ENCODE measurements at places on chromosomes 2 and 18.
A peak's percentile ranks its signal among the peaks of the same experiment; 100 is the strongest.

DNA sequence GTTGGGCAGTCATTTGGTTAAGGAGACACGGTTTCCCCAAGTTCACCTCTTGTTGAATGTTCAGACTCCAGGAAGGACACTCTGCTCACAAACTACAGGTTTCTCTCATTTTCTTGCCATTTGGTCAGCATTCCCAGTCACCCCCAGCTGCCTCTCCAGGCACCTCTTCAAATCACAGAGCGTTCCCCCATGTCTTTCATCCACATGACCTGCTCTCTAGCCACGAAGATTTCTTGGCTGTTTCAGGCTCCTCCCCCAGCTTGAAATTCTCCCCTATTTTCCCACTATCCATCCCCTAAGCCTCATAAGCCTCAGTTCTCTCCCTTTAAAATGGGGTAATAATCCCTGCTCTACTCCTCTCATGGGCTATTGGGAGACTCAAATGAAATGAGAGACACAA lies 89.1 kb upstream of the RTN4 start:
- no peak for DNase-seq

DNA sequence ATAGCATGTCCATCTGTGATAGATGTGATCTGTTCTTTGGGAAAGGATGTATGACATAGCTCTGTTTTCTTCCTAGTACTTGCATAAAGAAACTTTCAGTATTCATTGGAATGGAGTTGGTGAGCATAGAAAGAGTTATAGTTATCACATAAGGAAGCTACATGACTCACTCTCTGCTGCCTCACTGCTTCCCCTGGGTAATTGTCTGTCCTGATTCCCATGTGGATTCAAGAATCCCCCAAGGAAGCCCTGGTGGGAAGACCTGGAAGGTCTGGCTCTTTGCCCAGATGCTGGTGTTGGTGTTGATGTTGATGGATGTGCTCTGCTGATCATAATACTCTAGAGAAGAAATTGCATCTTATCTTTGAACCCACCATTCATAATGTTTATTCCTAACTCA lies 60.6 kb downstream of the PTPN4 start:
- DNase-seq: no peak

DNA sequence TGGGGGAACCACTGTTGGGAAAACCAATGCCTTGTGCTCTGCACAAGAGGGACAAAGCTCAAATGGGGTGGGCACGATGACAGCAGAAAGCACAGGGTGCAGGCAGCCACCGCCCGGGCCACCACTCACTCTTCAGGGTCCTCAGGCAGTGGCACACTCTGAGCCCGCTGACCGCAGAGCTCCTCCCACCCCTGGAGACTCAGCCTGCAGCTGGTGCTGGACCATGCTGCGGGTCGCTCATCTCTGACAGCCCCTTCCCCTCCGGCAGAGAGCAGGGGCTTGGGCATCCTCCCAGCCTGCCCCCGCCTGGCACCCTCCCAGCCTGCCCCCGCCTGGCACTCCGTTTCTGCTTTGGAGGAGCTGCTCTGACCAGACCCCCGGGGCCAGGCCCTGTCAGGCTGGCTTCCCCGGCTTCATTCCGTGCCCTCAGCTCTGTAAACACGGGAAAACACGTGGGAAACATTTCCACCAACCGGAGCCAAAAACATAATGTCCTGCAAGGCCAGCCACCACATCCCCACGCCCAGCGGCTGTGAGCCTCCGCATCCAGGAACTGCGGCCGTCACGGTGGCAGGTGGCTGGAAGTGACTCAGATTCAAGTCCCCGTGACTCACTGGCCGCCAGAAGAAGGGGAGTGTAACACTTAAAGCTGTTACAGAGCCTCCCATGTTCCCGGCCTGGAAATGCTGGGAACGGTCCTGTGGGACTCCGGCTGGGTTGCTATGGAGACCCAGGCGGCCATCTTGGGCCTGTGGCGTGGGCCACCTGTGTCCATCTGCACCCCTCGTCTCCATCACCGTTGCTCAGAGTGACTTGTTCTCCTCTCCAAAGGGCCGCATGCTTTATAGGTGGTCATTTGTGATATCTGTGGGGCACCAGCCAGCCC lies 6.8 kb upstream of the SNED1 start:
- DNase-seq: peak; percentile 40

- DNase-seq: no peak
Measured at GRCh38 chr2:203059567-203060240, 45.0 kb downstream of the NBEAL1 start.

- DNase-seq: no peak
Measured at GRCh38 chr2:24022975-24023575, 13.2 kb downstream of the MFSD2B start.

- DNase-seq: no peak
Measured at GRCh38 chr2:25797620-25798488, 80.4 kb downstream of the ASXL2 start.

DNA sequence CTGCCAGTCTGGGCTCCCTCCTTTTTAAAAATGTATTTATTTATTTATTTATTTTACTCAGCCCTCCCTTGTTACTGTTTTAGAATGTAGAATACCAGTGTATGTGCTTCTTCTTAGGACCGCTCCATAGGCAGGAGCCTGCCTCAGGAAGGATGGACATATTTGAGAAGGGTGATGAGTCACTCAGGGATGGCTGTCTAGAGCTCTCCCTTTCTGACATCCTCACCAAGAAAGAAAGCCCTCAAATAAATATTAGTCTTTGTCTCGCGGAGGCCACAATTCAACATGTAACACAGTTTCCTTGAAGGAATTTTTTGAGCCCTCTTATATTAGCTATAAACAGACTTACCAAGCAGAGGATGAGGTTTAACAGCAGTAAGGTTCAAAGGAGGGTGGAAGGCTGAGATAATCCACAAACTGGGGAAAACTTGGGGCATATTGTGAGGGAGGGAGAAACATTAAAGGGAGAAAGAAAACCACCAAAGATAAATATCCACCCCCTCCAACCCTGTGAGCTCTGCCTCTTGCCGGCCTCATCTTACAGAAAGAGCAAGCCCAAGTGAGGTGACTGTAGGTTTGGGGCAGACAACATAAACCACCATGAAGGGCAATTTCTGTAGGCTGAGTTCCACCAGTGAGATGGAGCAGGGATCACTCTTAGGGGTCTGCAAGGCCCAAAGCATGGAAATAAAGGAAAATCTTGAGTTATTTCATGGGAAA lies 163.4 kb downstream of the LRRTM1 start:
- no peak for DNase-seq

DNA sequence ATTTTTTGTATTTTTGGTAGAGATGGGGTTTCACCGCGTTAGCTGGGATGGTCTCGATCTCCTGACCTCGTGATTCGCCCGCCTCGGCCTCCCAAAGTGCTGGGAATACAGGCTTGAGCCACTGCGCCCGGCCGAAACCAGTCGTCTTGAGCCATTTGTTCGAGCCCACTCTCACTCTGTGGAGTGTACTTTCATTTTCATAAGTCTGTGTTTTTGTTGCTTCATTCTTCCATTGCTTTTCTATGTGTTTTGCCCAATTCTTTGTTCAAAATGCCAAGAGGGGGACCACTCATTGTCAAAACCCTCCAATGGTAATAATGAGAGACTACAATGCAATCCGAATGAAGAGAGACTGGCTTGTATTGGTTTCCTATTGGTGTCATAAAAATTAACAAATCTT lies 1545.5 kb upstream of the DDX18 start:
- DNase-seq: no peak

DNA sequence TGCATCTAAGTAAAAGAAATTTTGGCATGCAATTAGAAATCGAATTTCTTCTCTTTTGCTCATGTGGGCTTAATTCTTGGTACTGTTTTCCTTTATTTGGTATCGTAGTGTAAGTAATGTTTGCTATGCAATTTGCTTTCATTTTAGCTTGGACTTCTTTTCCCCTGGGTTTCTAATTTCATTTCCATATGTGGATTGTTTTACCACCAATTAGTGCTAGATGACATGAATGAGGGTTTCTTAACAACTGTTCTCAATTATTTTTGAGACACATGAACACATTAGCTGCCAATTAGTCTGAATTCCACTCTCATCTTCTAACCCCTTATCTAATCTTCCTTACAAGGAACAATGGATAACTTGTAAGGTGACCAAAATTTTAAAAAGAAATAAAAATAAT lies 1047.2 kb upstream of the PIK3C3 start:
- DNase-seq: no peak

DNA sequence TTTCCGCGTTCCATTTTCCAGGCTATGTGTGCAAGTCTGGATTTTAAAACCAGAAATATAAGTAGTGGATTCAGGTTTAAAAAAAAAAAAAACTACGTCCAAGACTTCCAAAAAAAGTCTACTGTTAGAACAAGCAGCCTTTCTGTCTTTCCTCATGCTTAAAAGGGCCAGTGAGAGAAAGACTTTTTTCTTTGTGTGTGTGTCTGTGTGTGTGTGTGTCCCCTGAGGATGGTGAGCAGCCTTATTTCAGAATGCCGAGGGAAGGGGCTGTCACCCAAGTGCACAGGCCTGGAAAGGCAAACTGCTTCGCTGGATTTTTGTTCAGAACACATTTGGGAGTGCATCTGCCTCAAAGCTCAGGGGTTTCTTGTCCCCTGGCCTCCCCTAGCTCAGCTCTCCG lies 98.8 kb downstream of the ZBTB7C start:
- no peak for DNase-seq

DNA sequence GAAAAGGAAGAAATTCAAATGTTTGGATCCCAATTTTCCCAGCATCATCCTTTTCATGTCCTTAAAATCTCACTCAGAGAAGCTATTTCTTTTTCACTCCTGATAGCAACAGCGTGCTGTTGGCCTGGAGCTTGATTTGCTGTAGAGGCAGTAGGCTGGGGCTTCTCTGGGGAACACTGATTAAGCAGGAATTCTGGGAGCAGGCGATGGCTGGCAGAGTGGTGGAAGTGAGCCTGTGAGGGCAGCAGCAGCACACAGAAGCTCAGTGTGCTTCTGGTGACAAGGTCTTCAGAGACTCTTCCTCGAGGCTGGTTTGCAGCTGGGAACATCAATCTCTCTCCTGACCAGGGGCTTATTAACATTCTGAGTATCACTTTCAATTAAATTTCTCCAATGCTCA lies 284.6 kb downstream of the DPP10 start:
- no peak for DNase-seq

GRCh38 chr2:207768866-207769596 lies 675 bp downstream of the FZD5 start:
- no peak for DNase-seq

GRCh38 chr18:23069481-23069880 lies 65.8 kb upstream of the CABLES1 start:
- no peak for DNase-seq

DNA sequence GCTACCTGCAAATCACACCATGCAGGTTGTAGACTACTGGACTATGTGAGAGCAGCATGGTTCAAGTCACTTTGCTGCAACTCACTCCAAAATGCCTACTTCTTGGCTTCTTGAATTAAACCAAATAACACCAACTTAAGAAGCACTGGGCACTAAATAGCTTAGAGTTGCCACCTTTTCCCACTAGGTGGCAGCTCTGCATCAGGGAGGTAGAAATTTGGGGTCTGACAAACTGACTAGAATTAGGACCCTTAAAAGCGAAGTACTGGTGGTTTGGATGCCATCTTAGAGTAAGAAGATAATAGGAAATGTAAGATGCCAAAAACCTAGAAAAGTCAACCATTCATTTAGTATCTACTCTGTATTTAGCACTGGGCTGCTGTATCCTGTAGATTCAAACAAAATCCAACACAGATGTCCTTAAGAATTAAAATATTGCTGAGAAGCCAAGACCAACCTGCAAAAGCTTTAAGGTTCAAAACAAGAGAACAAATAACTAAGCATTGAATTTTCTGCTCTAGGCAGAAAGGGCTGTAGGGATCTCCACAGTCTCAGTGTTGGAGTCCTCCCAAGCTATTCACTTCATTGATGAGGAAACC lies 65.5 kb downstream of the CCBE1 start:
- DNase-seq: peak; percentile 75

DNA sequence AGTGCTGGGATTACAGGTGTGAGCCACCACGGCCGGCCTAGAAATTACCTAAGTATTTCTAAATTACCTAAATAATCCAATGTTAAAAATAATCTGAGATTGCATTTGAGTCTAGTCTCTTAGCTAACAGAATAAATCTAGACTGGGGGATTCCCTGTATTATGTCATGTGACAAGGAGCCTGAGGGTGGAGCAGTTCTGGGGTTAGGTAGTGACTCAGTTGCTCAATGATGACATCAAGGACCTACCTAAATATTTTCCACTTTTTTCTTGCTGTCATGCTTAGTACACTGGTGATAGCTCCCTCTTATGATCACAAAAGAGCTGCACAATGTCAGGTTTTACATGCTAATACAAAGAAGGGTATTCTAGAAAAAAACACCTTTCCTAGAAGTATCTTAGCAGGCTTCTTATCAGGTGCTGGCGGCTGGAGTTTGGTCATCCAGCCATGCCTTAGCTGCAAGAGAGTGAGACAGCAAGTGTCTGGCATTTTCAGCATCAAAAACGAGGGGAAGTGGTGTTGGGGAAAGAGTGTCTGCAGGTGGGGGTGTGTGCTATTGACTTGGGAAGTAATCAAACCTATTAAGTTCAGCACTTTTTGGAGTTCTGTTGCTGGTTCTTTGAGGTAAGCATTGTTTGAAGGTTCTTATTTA lies 17.5 kb upstream of the CEP192 start:
- DNase-seq: no peak

DNA sequence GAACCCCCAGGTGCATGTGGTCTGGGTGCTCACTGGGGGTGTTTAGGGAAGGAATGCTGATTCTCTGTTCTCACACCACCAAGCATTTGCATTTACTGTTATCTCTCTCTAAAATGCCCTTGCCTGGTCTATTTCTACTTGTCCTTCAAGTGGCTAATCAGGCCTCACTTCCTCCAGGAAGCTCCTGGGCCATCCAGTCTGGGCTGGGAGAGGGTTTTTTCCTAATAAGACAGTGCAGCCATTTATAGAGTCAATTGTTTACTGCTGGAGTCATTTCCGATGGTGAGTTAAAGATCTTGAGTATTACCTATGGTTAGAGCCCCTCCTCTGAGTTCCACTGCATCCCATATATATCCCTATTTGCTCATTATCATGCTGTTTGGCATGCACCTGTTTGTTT lies 25.2 kb upstream of the ITGA6 start:
- no peak for DNase-seq

- no peak for DNase-seq
Measured at GRCh38 chr18:40048253-40048652, 1906.8 kb upstream of the PIK3C3 start.

- DNase-seq: no peak
Measured at GRCh38 chr2:227815066-227815465, 1.4 kb downstream of the CCL20 start.

DNA sequence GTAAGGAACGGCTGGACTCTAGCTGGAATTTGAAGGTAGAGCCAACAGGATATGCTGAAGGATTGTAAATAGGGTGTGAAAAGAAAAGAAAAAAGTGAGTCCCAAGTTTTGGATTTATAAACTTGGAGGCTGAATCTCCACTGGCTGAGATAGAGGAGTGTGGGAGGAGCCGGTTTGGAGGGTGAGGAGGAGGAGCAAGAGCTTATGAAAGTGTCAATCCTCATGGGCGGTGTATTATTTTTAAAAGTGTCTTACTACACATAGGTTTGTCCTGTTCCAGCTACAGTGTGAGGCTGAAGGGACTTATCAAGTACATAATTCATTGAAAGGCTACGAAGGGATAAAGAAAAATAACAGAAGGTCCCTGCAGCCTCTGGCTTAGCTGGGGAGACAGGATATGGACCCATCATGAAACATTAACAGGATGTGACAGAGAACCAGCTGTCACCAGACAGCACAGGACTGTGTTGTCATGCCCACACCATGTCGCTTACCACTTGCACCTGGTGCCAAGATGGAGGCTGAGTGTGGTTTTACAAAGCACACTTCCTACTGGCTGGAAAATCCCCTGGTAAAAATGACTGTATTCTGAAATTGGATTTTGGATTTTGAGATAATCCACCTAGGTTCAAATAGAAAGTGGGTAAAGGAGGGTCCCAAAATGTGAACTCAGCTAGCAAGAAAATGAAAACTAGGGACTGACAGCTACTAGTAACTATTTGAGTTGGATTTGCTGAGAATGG lies 2.5 kb upstream of the MREG start:
- no peak for DNase-seq
